ENCODE measurements at places on chromosomes 6 and 20. TPM values are rescaled to one million over a fixed set of nuclear protein-coding genes. Genes with fewer than 3 reads are reported as not detected.
A peak's percentile ranks its signal among the peaks of the same experiment; 100 is the strongest.

DNA sequence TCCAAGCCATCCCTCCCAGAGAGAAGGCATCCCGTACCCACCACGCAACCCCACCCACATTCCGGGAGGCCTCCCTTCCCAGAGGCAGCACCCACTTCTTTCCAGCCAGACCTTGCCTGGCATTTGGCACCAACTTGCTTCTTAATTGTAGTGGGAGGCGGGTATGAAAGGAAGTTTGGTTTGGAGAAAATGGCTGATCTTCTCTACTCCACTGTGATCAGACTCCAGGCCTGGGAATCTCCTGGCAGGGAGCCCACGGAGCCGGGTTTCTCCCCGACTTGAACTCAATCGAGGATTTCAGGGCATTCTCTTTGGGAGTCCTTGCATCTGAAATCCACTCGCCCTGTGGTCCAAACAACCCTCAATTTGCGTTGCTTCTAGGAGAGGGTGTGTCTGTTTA lies 107.1 kb downstream of the ZDHHC14 start:
- H3K27me3 ChIP-seq = no peaks in the 10 kb centered on the region
- no peak overlapping the region for H3K4me3 ChIP-seq
- H3K27ac ChIP-seq = no peak overlapping the region
- DNase-seq = no peak
- H3K36me3 ChIP-seq = no peaks in the 10 kb centered on the region
- peaks cover 11% of the 10 kb centered on the region for H3K4me1 ChIP-seq

DNA sequence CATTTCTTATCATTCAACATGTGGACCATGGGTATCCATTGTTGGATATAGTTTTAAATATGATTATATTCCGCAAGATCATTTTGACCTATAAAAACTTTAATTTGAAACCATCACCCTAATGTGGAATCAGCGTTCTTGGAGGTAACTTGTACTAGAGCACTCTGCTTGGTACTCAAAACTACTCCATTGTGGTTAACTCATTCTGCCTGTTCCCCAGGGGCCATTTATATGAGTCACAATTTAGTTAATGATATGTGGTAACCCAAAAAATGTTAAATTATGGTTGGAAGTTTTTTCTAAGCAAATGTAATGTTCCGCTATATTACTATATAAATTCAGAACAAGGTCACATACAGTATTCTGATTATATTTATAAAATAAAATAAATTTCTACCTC lies 109.3 kb downstream of the TRDN start:
- H3K36me3 ChIP-seq = no peaks in the 10 kb centered on the region
- no peak overlapping the region for H3K27ac ChIP-seq
- DNase-seq = no peak
- no peaks in the 10 kb centered on the region for H3K27me3 ChIP-seq
- no peaks in the 10 kb centered on the region for H3K4me1 ChIP-seq
- H3K4me3 ChIP-seq = no peak overlapping the region

DNA sequence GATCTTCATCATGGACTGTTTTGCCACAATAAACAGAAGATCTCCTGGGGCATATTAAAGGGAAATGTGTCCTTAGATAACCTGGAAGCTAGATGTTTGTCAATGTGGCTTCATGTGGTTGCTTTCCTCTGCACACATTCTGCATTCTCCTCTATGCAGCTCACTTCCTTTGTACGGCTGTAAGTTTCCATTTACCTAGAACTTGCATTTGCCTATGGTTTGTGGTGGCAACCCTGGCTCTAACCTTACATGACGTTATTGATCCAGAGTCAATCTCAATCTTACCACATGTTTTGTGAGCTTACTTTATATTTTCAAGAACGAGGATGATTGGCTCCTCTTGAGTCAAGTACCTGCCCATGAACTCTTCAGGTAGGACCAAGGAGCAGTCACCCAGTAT lies 863.1 kb downstream of the MAFB start:
- no peak overlapping the region for H3K4me3 ChIP-seq
- H3K27me3 ChIP-seq = no peaks in the 10 kb centered on the region
- peaks cover 3% of the 10 kb centered on the region for H3K4me1 ChIP-seq
- no peak for DNase-seq
- no peaks in the 10 kb centered on the region for H3K36me3 ChIP-seq

DNA sequence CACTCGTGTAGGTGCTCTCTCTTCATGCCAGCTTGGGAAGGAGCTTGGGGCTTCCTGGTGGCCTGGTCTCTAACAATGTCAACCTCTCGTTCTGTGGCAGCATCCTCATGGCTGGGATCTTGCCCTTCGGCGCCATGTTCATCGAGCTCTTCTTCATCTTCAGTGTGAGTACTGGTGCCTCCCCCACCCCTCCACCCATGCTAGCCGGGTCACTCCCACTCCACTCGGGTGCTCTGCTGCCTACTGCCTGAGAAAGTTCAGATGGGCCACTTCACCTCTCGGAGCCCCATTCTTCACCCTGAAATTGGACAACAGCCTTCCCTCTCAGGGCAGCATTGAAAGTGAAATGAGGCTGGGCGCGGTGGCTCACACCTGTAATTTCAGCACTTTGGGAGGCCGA lies 48.8 kb downstream of the TM9SF4 start:
- H3K4me1 ChIP-seq = peaks cover 18% of the 10 kb centered on the region
- H3K36me3 ChIP-seq = peaks cover 3% of the 10 kb centered on the region
- no peak overlapping the region for H3K4me3 ChIP-seq
- H3K27ac ChIP-seq = no peak overlapping the region
- no peak for DNase-seq

DNA sequence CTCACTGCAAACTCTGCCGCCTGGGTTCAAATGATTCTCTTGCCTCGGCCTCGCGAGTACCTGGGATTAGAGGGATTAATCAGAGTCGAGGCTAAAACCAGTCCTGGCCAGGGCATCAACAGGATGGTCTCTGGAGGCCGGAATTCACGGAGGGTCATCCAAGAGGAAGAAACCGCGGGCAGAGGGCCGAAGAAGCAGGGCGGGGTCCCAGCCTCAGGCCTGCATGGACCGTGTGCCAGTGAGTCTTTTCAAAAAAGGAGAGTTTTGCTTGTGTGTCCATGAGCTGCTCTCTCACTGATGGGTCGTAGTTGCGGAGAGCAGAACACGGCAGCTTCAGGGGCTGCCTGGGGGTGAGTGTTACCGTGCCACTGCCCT lies 295.1 kb upstream of the ZNF337 start:
- H3K36me3 ChIP-seq = no peaks in the 10 kb centered on the region
- DNase-seq = no peak
- H3K4me1 ChIP-seq = peaks cover 4% of the 10 kb centered on the region
- H3K27ac ChIP-seq = no peak overlapping the region
- no peaks in the 10 kb centered on the region for H3K27me3 ChIP-seq

GRCh38 chr6:124819346-124819745 lies 142.9 kb upstream of the RNF217 start:
- H3K4me3 ChIP-seq = no peak overlapping the region
- no peak overlapping the region for H3K27ac ChIP-seq
- H3K4me1 ChIP-seq = no peaks in the 10 kb centered on the region
- DNase-seq = no peak
- H3K36me3 ChIP-seq = no peaks in the 10 kb centered on the region

- DNase-seq = no peak
- H3K4me3 ChIP-seq = no peak overlapping the region
- no peak overlapping the region for H3K27ac ChIP-seq
- no peaks in the 10 kb centered on the region for H3K36me3 ChIP-seq
Measured at GRCh38 chr6:52931351-52931750, 21.9 kb upstream of the GSTA3 start.

DNA sequence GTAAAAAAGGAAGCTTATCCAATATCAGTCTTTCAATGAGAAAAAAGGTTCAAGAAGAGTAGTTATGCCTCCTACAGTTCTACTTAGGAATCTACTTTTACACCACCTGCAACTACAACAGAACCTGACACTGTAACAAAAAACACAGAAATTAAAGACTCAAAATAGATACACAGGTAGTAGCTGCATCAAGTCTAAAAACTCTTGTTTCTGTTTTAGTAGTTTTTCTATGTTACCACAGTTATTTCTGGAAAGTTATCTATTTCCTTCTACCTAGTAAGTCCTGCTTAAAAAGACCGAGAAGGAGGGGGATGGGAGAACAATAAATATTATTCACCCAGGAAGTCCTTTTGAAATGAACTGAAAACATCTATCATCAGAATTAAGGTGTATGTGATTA lies 52.5 kb downstream of the ATG5 start:
- no peak overlapping the region for H3K27ac ChIP-seq
- H3K36me3 ChIP-seq = peaks cover 8% of the 10 kb centered on the region
- no peaks in the 10 kb centered on the region for H3K27me3 ChIP-seq
- no peak for DNase-seq
- H3K4me3 ChIP-seq = no peak overlapping the region

Gene LY6G6F
- not detected for polyA plus RNA-seq

DNA sequence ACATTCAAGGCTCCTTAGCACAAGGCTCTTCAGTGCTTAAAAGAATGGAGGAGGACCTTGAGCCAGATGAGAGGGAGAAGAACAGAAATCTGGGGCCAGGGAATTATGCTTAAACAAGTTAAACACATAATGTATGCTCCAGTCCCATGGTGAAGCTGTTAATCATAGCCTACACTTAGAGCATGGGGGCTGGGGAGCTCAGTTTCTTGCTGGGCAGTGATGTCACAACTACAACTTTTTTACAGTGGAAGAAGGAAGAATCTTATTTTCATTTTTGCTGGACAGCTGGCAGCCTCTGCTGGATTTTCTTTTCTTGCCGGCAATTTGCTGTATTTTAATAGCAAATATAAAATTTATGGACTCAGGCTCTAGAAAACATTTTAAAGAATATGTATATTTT lies 432.5 kb downstream of the CD109 start:
- H3K36me3 ChIP-seq = no peaks in the 10 kb centered on the region
- H3K4me1 ChIP-seq = no peaks in the 10 kb centered on the region

- H3K27ac ChIP-seq = no peak overlapping the region
- no peaks in the 10 kb centered on the region for H3K27me3 ChIP-seq
Measured at GRCh38 chr20:37327748-37328147, 18.2 kb upstream of the SRC start.

Gene WFDC2
- 0.51 TPM for polyA plus RNA-seq

GRCh38 chr20:14445310-14445709 lies 107.9 kb upstream of the FLRT3 start:
- no peaks in the 10 kb centered on the region for H3K36me3 ChIP-seq
- DNase-seq = no peak
- no peak overlapping the region for H3K27ac ChIP-seq
- no peaks in the 10 kb centered on the region for H3K27me3 ChIP-seq
- H3K4me1 ChIP-seq = no peaks in the 10 kb centered on the region

DNA sequence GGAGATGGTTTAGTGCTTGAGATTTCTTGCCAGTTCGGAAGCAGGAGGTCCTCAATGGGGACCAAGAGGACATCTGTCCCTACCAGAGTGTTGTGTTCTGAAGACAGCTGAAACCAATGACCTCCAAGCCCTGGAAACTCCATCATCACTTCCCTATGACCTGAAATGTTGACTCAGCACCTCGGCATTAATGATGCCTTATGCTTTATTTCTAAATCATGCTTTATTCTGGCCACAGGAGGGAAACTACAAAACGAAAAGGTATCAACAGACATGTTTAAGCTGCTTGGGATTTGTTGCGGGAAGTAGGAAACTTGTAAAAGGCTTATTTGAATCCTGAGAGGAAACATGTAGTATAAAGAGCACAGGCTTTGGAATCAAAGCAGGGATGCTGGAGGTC lies 389.1 kb upstream of the CHD6 start:
- peaks cover 7% of the 10 kb centered on the region for H3K27me3 ChIP-seq
- H3K27ac ChIP-seq = no peak overlapping the region
- H3K4me3 ChIP-seq = no peak overlapping the region
- DNase-seq = no peak
- no peaks in the 10 kb centered on the region for H3K36me3 ChIP-seq

Gene FAM83B
- 0.03 TPM for polyA plus RNA-seq

Gene NAA20
- polyA plus RNA-seq = 130 TPM

Gene APOM
- 6.6 TPM for polyA plus RNA-seq

GRCh38 chr20:21971436-21971835 lies 266.0 kb downstream of the PAX1 start:
- DNase-seq = no peak
- H3K4me3 ChIP-seq = no peak overlapping the region
- no peaks in the 10 kb centered on the region for H3K4me1 ChIP-seq
- no peak overlapping the region for H3K27ac ChIP-seq

- no peaks in the 10 kb centered on the region for H3K27me3 ChIP-seq
- peak overlapping the region; percentile 24 for H3K27ac ChIP-seq
- peak; percentile 19 for DNase-seq
- peaks cover 4% of the 10 kb centered on the region for H3K4me1 ChIP-seq
Measured at GRCh38 chr6:121651420-121651819, 216.0 kb downstream of the GJA1 start.

Gene CLIC1
- 68.0 TPM for polyA plus RNA-seq

Gene PSORS1C2
- not detected for polyA plus RNA-seq

- H3K36me3 ChIP-seq = no peaks in the 10 kb centered on the region
- no peak for DNase-seq
- no peak overlapping the region for H3K4me3 ChIP-seq
- H3K27ac ChIP-seq = no peak overlapping the region
Measured at GRCh38 chr6:3575701-3576100, 118.9 kb upstream of the SLC22A23 start.

- H3K27me3 ChIP-seq = no peaks in the 10 kb centered on the region
- no peak overlapping the region for H3K27ac ChIP-seq
- no peak overlapping the region for H3K4me3 ChIP-seq
- H3K36me3 ChIP-seq = no peaks in the 10 kb centered on the region
Measured at GRCh38 chr6:105184921-105185320, 5.1 kb upstream of the POPDC3 start.

- H3K4me1 ChIP-seq = no peaks in the 10 kb centered on the region
- H3K27me3 ChIP-seq = no peaks in the 10 kb centered on the region
- H3K4me3 ChIP-seq = no peak overlapping the region
- no peaks in the 10 kb centered on the region for H3K36me3 ChIP-seq
Measured at GRCh38 chr6:44868910-44869309, 459.2 kb upstream of the RUNX2 start.

DNA sequence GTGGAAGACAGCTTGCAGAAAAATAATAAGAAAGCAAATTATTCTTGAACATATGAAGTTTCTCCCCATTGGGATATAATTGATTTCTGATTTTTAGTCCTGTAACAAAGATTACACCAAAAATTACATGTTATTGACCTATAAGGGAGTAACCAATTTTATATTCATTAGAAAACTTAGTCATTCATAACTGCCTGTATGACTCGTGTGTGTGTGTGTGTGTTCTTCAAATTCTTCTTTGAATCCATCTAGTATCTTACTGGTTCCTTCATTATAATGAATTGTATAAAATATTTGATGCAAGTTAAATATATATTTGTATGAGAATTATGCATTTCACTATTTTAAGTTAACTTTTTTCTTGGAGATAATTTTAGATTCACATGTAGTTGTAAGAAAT lies 310.4 kb downstream of the HAO1 start:
- DNase-seq = no peak
- peaks cover 7% of the 10 kb centered on the region for H3K4me1 ChIP-seq
- no peaks in the 10 kb centered on the region for H3K36me3 ChIP-seq

- no peaks in the 10 kb centered on the region for H3K27me3 ChIP-seq
- H3K4me3 ChIP-seq = no peak overlapping the region
- H3K27ac ChIP-seq = no peak overlapping the region
- no peak for DNase-seq
- no peaks in the 10 kb centered on the region for H3K36me3 ChIP-seq
Measured at GRCh38 chr20:48599748-48600469, 227.9 kb downstream of the PREX1 start.

Gene ZSCAN12
- 2.2 TPM for polyA plus RNA-seq

Gene NMBR
- not detected for polyA plus RNA-seq

Gene PLCB1
- polyA plus RNA-seq = 3.1 TPM

Data from heart left ventricle (tissue), 16 donors.